Hematopoietic multipotent progenitor cell treated with erythropoietin and hydrocortisone succinate and interleukin-3 and kit ligand, for 15 days (in vitro differentiated cells): ENCODE measurements at places on chromosomes 16 and 17.

- DNase-seq = no peak
These were observed 181.2 kb upstream of the TBX2 start for GRCh38 chr17:61218438-61218837.

DNA sequence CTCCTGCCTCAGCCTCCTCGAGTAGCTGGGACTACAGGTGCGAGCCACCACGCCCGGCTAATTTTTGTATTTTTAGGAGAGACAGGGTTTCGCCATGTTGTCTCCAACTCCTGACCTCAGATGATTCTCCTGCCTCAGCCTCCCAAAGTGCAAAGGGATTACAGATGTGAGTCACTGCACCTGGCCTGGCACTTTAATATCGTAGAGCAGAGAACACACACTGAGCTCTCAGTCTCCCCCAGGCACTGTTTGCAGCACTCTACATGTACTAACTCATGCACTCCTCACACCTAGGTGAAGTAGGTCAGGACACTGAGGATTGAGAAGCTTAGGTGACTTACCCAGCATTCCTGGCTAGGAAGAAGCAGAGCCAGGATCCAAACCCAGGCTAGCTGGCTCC lies 15.0 kb downstream of the C17orf100 start:
- DNase-seq = no peak

GRCh38 chr17:67427424-67427823 lies 50.3 kb downstream of the PITPNC1 start:
- DNase-seq = no peak

DNA sequence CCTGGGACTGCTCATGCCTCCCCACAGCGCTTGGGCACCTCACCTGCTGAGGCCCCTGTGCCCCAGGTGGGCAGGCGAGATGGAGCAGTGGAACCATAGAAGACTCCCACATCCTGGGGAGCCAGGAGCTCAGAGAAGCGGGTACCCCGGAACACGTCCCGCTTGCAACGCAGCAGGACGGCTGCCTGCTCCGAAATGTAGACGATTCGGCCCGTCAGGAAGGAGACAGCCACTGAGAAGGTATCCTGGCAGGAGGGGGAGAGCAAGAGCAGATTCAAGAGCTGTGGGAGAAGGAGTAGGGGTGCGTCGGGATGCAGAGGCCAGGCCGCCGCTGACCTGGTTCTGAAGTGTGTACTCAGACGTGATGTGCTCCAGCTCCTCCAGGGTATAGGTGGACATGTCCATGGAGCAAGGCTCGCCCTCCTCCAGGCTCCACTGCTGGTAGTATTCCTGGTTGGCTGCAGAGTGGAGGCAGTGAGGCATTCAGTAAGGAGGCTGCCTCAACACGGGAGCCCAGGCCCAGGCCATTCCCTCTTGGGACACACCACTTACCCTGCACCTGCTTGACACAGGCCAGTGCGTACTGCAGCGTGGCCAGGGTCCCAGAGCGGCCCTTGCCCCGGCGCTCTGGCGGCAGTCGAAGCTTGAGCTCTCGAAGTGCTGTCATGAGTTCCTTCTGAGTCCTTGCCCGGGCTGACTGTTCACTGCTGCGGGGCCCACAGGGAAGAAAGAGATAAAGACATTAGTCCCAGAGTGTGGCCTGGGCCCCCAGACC lies 2.6 kb downstream of the PER1 start:
- DNase-seq = no peak

- DNase-seq = no peak
These were observed 45.6 kb upstream of the PIK3R6 start for GRCh38 chr17:8913091-8913490.

- DNase-seq = no peak
These were observed 139.5 kb downstream of the CMIP start for GRCh38 chr16:81583893-81584631.

DNA sequence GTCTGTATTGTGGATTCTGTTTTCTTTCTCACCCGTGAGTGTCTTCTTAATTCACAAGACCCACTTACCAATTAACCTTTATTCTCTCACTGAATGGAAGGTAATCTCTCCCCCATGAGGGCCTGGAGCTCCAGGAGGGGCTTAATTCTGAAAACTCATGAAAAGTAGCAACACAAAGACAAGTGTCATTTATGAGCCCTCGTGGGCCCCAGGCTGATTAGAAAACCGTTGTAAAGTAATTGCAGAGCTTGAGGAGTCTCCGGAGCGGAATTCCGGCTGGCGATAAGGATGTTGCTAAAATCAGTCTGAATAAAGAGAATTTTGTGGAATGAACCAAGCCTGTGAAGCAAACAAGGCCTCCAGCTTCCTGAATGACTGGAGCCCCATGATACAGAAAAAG lies 301.5 kb downstream of the HAPSTR1 start:
- no peak for DNase-seq

- no peak for DNase-seq
These were observed 6.2 kb downstream of the TIMP2 start for GRCh38 chr17:78918979-78919378.

GRCh38 chr17:73773702-73774101 lies 129.5 kb upstream of the SDK2 start:
- no peak for DNase-seq

DNA sequence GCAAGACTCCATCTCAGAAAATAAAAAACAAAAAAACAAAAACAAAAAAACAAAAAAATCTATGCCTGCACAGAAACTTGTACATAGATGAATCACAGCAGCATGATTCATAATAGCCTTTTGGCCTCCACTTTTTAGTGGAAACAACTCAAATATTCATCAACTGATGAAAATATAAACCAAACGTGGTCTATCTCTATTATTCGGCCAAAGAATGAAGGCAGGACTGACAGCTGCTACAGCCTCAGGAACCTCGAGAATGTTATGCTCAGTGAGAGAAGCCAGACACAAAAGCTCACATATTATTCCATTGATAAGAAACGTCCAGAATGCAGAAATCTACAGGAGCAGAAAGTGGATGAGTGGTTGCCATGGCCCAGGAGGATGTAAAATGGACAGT lies 19.8 kb downstream of the PPL start:
- DNase-seq = no peak

DNA sequence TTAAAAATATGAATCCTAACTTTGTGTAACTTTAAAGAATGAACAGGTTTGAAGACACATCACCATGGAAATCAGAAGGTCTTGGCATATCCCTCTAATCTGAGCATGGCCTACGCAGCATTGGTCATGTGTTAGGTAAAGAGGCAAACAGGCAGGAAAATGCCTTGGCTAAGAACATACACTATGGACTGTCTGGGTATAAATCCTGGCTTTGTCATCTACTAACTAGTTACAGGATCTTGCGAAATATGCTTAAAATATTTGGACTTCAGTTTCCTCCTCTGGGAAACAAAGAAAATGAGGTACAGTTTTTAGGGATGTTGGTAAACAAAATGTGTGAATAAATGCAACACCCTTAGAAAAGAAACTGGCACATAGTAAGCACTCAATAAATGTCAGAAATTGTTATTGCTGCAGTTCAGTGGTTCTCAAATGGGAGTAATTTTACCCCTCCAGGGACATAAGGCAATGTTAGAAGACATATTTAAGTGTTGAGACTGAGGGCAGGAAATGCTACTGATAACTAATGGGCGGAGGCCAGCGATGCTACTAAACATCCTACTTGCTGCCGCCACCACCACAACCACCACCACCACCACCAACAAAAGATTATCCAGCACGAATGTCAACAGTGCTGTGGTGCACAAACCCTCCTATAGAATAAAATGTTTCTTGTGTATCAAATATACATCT lies 770.8 kb upstream of the SOX9 start:
- no peak for DNase-seq

- no peak for DNase-seq
These were observed 201.1 kb upstream of the MAF start for GRCh38 chr16:79801646-79802045.

DNA sequence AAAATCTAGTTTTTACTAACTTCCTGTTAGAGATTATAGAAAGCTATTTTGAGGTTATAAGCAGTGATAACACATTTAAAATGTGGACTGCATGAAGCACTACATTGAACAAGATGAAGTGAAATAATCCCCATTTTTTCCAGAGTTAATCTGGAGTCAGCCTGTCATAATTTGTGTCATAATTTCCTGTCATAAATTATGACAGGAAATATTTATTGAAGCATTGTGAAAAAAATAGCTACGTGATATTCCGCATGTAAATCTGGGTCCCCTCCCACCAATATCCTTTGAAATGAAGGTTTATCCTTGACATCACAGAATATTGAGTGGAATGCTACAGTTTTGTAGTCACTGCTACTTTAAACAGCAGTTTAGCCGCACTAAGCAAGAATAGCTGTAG lies 40.1 kb downstream of the OMG start:
- DNase-seq = no peak

DNA sequence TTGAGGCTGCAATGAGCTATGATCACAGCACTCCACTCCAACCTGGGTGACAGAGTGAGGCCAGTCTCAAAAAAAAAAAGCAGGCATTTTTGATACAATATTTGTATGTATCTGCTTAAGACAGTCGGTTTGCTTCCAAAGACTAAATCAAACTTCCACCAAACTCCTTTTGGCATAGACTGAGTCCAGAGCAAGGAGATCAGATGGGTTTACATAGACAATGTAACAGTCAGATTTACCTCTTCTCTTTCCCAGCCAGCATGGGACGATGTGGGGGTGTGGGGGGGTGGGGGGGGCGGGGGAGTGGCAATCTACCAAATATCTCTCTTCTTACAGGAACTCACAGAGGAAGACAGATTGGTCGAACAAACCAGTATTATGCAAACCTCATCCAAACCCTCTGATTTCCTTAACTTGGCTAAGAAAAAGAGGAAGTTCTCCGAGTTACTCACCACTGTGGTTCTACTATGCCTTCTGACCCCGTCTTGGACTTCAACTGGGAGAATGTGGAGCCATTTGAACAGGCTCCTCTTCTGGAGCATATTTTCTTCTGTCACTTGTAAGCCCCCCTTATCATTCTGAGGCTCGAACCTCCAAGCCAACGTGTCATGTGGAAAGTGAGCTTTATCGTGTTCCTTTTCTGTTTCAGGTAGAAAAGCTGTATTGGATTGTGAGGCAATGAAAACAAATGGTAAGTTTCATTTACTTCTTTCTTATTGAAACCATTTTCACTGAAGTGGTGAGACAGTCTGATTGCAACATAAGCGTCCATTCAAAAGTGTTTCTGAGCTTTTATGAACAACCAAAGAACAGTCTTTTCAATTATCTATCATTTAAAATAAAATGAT lies at the start of gene MILR1:
Gene MILR1, plus strand, starts transcription at position 451 of the 848 bp plus-strand sequence. Its CDS starts 54 bp downstream, at position 505.
- no peak for DNase-seq

DNA sequence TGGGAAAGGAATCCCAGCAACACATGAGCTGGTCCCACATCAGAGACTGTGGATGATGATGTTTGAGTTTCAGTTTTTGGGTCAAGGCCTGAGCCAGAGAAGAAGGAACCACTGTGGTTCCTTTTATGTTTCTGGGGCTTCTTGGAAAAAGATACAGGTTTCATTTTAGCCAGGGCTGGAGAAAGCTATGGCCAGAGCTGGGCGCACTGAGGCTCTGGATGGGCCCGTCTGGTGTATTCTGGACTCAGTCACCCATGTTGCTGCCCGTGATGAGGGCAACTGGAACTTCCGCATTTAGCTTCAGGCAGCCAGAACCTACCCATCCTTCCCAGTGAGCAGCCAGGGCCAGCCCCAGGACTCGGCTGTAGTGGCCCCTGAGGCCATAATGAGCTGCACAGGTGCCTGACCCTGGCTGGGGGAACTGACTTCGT lies 15.0 kb upstream of the PITPNA start:
- no peak for DNase-seq

DNA sequence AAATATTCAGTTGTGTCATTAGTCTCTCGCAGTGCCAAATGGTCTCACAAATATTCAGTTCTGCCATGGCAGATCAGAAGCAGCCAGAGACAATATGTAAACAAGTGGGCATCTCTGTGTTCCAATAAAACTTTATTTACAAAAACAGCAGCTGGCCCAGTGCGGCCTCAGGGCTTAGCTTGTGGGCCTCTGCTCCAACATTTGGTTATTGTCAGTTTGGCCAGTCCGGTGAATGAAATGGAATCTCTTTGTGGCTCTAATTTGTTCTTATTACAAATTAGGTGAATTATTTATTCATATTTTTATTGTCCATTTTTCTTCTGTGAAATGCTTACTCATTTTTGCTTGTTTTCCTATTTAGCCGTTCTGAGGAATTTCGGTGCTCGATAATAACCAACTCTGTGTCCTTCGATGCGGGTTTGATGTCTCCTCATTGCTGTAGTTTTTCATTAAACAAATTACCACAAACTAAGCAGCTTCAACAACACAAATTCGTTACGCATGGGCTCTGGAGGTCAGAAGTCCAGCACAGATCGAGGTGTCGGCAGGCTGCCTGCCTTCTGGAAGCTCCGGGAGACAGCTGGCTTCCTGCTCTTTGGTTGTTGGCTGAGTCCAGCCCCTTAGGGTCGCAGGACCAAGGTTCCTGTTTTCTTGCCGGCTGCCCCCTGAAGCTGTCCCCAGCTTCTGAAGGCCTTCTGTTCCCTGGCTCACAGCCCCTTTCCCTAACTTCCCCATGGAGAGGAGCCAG lies 4.1 kb upstream of the SLC38A10 start:
- DNase-seq = no peak

GRCh38 chr16:56923481-56924091 lies 8.4 kb upstream of the HERPUD1 start:
- no peak for DNase-seq

DNA sequence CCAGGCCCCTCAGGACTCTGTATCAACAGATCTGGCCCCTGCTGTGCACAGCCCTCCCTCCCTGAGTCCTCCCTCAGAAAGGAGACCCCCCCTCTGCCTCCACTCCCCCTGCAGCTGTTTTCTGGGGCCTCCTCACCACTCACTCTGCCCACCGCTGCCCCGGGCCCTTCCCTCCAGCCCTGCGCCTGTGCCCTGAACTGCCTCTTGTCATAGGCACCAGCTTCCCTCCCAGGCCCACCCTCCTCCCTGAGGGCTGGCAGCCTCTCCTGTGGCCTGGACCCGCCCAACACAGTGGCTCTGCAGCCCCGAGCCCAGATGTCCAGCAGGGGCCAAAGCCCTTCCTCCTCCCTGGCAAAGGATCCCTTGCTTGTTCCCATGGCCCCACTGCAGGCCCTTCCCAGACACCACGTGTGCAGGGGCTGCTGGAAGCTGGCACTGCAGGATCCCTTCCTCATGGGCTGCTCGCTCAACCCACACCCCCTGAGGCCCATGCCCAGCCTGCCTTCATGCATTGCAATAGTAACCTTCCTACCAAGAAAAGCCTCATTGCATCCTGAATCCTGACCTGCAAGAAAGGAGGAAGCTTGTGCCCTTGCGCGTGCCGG lies 25.8 kb downstream of the GNPTG start:
- DNase-seq = no peak
